Activated CD4-positive, alpha-beta T cell treated with anti-CD3 and anti-CD28 coated beads for 48 hours (primary cell): ENCODE measurements at places on chromosomes 1 and 21.

DNA sequence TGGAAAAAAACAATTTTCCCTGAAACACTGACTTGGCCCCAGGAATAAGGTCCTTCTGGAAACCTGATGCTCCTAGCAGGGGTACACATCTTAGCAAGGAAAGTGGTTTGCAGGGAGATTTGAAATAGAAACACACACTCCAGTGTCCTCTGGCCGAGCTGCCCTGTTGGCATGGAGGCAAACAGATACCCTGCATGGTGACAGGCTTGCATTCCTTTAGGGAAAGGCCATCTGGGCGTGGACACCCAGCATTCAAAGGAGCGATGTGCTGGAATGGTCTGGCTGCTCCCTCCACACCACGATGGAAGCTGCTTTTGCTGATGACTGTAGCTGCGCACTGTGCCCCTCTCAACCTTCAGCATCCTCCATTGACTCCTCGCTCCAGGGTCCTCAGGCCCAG, 41.5 kb upstream of the BCAR3 start:
- DNase-seq, result no peak

DNA sequence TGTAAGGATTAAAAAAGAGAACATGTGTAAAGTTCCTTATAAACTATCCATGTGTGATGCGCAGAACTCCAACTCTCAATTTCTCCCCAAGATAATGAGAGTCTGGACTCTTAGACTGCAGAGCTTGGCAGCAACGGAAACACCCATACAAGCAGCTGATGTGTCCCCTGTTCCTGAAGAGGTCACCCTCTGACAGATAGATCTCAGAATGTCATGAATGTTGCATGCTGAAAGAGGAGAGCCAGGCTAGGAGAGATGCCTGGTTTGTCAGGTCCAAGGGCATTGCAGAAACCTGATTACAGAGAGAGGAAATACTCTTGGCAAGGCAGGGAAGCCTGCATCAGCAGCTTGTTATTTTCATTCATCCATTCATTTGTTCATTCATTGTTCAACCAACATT, 24.2 kb downstream of the MTARC1 start:
- DNase-seq, result no peak

DNA sequence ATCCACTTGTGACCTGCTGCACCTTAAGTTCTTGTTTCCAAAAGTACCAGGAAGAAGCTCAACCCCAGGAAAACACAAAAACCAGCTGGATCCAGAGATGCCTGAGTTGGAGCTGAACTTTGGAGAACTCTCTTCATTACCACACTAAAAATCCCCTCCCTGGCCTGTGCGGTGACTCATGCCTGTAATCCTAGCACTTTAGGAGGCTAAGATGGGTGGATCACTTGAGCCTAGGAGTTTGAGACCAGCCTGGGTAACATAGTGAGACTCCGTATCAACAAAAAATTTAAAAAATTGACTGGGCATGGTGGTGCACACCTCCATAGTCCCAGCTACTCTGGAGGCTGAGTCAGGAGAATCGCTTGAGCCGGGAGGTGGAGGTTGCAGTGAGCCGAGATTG, 6.2 kb downstream of the MAP1LC3C start:
- no peak for DNase-seq

DNA sequence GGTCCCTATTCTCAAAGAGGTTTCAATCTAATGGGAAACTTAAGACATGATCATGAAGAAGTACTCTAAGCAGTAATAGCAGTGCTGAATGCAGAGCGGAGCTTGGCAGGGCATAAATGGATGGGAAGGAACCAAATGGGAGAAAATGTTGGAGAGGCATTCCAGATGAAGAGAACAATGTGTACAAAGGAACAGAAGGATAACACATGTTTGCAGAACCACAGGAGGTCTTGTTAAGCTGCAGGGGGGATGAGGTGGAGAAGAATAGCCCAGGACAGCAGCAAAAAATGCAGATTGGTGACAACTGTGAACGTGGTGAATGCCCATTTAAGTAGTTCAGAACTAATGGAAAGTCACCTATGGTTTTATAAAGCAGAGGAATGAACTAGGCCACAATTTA, 99.1 kb downstream of the ASTN1 start:
- DNase-seq, result no peak

- no peak for DNase-seq
Measured at GRCh38 chr1:32765570-32766327, 51.4 kb downstream of the YARS1 start.

GRCh38 chr21:43637530-43638158, 21.6 kb downstream of the HSF2BP start:
- no peak for DNase-seq
